Stimulated activated CD8-positive, alpha-beta memory T cell treated with anti-CD3 and anti-CD28 coated beads, Interleukin-4, amount 100 ng/mL, for 1 hour (primary cell): ENCODE measurements at places on chromosomes 3 and 15.

- DNase-seq: no peak
These were observed 80.0 kb downstream of the PLXNA1 start for GRCh38 chr3:127062926-127063325.

DNA sequence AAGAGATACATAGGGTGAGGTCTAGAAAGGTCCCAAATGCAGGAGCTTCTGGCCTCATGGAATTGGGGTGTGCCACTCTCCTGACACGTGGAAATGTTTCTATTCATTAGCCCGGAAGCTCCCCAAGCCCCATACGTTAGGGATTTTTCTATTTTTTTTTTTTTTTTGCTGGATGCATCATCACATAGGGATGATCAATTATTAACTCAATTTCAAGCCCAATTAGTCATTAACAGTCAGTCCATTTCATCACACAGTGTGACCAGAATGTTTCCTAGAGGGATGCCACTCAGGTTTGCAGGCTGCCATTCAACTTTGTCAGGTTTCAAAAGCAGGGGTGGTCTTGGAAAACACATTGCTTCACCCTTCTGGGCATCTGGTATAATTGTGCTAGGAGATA is 40.7 kb upstream of the MKRN3 start:
- no peak for DNase-seq

DNA sequence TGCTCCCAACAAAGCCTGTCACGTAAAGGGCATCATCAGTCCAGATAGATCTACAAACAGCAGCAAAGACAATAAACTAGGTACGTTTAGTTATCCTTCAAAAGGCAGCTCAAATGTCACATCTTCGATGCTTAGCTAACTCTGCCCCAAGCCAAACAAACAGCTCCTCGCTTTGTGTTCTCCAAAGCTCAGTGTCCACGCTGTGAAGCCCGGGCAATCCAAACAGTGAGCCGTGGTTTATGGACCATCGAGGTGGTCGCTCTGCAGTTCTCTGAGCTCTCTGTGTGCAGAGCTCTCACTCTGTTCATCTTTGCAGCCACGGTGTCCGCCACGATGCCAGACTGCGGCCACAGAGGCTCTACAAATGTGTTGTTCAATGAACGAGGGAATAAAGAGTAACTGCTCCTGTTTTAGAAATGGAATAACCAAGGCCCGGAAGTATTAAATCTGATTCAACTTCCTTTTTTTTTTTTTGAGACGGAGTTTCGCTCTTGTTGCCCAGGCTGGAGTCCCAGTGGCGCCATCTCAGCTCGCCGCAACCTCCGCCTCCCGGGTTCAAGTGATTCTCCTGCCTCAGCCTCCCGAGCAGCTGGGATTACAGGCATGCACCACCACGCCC is 117.2 kb upstream of the FAM174B start:
- no peak for DNase-seq

DNA sequence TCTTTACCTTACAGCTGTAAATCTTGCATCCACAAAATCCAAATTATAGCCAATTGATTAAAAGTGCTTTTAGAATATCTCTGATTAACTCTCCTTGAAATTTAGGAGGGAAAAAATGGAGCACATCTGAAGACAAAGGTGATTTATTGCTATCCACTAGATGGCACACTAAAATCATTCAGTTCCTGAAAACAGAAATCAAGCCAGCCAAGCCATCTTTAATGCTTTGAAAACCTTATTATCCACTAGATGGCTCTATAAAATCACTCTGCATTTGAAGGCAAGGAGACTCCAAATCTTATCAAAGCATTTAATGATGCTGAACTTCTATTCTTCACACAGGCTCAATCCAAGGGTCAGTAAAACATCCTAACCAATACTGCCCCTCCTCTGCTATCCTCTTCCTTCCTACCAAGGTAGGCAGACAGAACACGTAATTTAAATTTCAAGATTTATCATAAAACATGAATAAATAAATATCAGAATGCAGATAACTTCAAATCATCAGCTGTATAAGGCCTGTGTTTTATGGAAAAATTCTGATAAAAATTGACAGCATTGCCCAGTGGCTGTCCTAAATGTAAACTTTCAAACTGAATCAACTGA is 48.4 kb downstream of the GOLIM4 start:
- no peak for DNase-seq

DNA sequence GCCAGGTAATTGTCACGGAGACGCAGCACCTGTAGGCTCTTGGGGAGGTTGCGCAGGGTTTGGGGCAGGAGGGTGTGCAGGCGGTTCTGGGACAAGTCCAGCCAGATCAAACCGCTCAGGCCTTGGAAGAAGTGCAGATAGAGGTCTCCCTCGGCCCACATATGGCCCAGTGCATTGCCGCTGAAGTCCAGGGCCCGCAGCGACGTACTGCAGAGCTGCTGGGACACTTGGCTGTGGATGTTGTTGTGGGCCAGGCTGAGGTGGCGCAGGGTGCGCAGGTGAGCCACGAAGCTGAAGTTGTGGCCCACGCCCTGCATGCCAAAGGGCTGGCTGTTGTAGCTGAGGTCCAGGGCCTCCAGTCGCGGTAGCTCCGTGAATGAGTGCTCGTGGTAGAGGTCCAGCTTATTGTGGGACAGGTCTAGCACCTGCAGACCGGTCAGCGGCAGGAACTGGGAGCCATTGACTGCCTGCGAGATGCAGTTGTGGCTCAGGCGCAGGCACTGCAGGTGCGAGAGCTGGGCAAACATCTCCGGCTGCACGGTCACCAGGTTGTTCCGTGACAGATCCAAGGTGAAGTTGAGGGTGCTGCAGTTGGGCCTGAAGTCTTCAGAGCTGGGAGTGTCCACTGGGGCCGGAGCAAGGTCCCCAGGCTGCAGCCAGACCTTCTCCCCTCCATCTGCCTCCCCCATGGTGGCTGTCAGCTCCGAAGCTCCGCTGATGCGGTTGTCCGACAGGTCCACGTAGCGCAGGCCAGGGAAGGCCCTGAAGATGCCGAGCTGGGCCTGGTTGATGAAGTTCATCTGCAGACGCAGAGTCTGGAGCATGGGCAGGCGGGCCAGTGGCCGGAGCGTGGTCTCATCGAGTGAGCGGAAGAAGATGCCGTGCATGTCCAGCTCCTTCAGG is 2.9 kb downstream of the TLR9 start:
- no peak for DNase-seq

GRCh38 chr15:61442821-61443220 is 213.7 kb upstream of the RORA start:
- DNase-seq: no peak
